H7 (cell line): ENCODE measurements at places on chromosomes 4 and X.
A peak's percentile ranks its signal among the peaks of the same experiment; 100 is the strongest.

GRCh38 chr4:55618546-55619143, 17.5 kb downstream of the NMU start:
- DNase-seq, result no peak

DNA sequence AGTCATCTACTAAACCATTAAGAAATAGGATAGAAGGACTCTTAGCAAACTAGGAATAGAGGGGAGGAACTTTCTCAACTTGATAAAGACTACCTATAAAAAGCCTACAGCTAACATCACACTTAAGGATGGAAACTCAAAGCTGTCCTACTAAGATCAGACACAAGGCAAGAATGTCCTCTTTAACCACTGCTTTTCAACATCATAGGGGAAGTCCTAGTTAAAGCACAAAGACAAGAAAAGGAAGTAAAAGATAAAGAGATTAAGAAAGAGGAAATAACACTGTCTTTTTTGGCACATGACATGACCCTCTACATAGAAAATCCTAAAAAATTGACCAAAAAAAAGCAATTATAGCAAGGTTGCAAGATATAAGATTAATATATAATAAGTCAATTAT, 136.6 kb downstream of the FBXW7 start:
- no peak for DNase-seq

GRCh38 chrX:118189000-118189399, 72.4 kb upstream of the KLHL13 start:
- no peak for DNase-seq

GRCh38 chr4:6470502-6471306, 1.7 kb downstream of the PPP2R2C start:
- peak; percentile 87 for DNase-seq

- DNase-seq, result peak; percentile 62
Observed at GRCh38 chr4:152534541-152535359, 1.1 kb downstream of the FBXW7 start.
